ENCODE measurements at places on chromosomes 4 and X. TPM values are rescaled to one million over a fixed set of nuclear protein-coding genes. Genes with fewer than 3 reads are reported as not detected.

TAF7L gene
- total RNA-seq = 0.17 TPM

KCNIP4 gene
- not detected for total RNA-seq

SOX3 gene
- total RNA-seq = not detected

TMEM271 gene
- not detected for total RNA-seq

DKK2 gene
- 2.7 TPM for total RNA-seq

PIR gene
- total RNA-seq = 42.0 TPM

SMIM10L2A gene
- 0.17 TPM for total RNA-seq

MTMR1 gene
- total RNA-seq = 15.8 TPM

ARMCX4 gene
- 0.54 TPM for total RNA-seq

PNPLA4 gene
- total RNA-seq = 2.2 TPM

ALG13 gene
- total RNA-seq = 60.4 TPM

SSX2B gene
- 2.6 TPM for total RNA-seq

MAGEA8 gene
- not detected for total RNA-seq

DNA sequence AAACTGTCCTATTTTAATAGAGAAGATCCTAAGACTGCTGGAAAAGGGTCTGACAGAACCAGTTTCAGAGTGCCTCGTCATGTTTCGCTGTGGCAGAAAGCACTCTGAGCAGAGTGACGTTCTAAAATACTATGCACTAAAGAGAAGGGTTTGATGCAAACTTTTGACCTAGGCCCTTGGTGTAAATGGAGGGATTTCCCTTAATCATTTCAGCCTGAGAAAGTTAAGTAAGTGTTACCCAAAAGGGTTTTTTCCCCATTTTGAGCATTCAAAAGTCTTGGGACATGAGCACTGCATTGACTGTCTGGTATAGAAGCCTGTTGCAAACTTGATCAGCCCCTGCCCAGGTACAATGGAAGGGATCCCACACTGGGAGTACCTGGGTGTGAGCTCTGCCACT, 157.5 kb upstream of the ATOH1 start:
- no peak for DNase-seq

DNA sequence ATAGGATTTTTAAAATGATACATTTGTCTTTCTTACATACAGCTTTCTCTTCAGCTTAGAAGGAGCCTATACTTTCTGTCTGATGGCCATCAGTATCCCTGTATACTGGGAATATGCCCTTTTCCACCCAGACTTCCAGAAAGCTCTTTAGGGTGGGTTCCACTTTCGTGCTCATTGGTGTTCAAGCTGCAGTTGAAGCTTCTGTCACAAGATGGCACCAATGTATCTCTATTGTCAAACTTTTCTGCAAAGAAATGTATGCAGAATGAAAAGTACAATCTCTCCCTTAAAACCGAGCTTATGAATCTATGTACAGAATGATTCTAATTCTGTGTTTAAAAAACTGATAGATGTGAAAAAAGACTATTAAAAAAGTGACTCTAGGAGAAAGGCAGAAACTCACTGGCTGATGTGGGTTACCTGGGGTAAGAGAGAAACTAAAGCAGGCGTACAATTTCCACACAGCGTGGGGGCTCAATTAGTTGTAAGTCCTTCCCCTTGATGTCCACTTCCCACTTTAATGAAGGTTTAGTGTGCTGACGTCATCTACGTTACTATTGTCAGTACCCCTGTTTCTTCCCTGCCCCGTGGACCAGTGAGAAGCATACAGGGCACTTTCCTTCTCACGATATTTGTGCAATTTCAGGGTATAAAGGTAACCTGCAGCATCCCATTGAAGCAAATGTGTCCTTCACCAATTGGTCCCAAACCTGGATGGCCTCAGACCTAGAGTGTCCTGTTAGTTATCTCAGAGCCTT, 57.3 kb upstream of the TCEAL2 start:
- peak; percentile 2 for DNase-seq

DNA sequence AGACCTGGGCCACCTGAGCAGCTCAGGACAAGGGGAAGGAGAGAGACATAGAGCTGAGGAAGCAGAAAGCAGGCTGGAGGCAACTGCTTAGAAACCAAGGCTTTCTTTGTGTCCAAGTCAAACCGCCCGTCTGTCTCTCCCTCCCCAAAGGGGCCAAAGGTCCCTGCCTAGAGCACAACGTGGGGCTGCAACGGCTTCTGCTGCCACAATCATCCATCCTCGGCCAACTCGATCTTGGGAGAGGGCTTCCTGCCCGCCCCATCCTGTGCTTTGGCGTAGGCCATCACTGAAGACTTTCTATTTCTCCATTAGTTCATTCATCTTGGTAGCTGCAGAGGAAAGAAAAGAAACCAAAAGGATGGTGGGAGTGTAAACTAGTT, 1.7 kb upstream of the TREX2 start:
- no peak for DNase-seq

GRCh38 chr4:54908763-54909162, 216.6 kb downstream of the KDR start:
- no peak for DNase-seq

DNA sequence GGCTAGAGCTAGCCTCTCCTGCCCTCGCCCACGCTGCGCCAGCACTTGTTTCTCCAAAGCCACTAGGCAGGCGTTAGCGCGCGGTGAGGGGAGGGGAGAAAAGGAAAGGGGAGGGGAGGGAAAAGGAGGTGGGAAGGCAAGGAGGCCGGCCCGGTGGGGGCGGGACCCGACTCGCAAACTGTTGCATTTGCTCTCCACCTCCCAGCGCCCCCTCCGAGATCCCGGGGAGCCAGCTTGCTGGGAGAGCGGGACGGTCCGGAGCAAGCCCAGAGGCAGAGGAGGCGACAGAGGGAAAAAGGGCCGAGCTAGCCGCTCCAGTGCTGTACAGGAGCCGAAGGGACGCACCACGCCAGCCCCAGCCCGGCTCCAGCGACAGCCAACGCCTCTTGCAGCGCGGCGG, at the start of gene AR:
Gene AR, plus strand, starts transcription at position 204 of the 400 bp plus-strand sequence. CDS start 1,126 bp downstream, outside the sequence.
- DNase-seq = no peak

- no peak for DNase-seq
Observed at GRCh38 chr4:169279108-169279507, 8.4 kb upstream of the SH3RF1 start.

DNA sequence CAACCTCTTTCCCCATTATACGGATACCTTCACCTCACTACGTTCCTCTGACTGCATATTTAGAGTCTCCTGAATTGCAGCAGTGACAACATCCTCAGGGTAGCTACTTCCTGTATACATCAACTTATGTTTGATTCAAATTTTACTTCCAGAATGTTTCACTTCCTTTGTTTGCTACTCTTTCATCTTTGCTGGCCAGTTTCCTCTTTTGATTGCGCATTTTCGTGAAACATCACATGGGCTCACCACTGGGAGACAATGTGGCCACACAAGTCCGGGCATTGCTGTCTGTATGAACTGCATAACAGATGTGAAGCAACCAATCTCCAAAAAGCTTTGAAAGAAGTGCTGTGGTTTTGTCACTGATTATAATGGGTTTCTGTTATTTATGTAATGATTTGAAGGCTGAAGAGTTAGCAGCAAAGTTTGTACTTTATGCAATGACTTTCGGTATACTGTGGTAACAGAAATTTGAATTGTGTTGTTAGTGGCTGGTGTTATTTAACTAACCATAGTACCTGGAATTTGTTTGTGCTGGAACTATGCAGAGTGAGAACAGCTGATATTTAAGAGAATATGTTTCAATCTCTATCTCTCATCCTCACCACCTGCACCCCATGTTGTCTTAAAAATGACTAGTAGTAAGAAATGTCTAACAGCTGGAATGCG, 7.4 kb downstream of the SNCA start:
- DNase-seq = no peak

GRCh38 chr4:169682372-169683047, 62.1 kb downstream of the CLCN3 start:
- DNase-seq = no peak

- no peak for DNase-seq
Observed at GRCh38 chr4:127656047-127656680, 23.4 kb downstream of the INTU start.

DNA sequence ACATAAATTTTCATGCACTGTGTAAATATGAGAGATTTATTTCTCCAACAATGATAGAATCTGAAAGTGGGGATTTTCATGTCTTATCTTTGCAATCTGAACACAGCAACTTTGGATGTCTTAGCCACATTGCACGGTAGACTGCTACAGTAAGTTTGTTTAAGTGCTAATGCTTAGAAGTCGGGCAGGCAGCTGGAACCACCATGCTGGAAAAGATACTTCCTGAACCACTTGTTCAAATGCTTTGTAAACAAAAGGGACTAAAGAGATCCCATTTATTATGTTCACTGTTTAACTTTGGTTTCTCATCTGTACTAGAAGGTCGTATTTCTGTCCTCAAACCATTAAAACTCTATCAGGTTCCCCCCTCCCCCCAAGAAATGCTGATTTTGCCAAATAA, 555.9 kb upstream of the DIPK2B start:
- peak; percentile 43 for DNase-seq

GRCh38 chrX:17861489-17862011, 452 bp upstream of the RAI2 start:
- no peak for DNase-seq

DNA sequence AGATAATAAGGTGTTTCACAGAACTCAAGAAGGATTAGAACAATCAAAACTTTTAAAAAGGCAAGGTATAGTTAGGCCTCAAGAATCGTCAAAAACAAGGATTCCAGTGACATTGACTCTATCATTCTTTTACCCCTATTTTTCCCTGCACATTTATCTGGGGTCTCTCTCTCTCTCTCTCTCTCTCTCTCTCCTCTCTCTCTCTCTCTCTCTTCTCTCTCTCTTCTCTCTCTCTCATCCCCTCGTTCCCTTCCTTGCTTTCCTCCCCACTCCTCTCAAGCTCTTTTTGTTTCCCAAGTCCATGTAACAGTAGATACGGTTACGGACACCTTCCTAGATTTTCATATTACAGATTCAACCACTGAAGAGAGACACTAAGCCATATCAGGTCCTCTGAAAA, 3.2 kb upstream of the TMLHE start:
- DNase-seq = no peak

- DNase-seq = no peak
Observed at GRCh38 chr4:113302051-113302450, 252.6 kb downstream of the ANK2 start.

GRCh38 chrX:41785685-41786084, 61.7 kb downstream of the GPR82 start:
- DNase-seq = peak; percentile 46

GRCh38 chr4:96525898-96526297, 686.0 kb downstream of the PDHA2 start:
- DNase-seq = no peak

DNA sequence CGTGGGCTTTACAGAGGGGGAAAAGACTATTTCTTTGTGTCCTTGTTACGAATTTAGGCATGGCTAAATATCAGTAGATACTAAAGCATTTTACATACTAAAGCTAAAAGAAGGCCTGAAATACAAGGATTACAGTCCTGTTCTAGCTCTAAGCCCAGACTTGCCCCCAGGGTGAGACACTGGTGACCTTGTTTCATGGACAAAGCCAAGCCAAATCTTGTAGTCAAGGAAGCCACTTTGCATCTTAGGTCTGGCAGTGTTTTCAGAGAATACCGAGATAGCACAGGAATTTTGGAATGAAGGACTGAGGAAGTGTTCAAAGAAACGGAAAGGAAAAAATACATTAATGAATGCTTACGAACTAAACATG, 733 bp upstream of the G3BP2 start:
- DNase-seq = no peak

- no peak for DNase-seq
Observed at GRCh38 chrX:132004728-132005127, 18.4 kb upstream of the STK26 start.

DNA sequence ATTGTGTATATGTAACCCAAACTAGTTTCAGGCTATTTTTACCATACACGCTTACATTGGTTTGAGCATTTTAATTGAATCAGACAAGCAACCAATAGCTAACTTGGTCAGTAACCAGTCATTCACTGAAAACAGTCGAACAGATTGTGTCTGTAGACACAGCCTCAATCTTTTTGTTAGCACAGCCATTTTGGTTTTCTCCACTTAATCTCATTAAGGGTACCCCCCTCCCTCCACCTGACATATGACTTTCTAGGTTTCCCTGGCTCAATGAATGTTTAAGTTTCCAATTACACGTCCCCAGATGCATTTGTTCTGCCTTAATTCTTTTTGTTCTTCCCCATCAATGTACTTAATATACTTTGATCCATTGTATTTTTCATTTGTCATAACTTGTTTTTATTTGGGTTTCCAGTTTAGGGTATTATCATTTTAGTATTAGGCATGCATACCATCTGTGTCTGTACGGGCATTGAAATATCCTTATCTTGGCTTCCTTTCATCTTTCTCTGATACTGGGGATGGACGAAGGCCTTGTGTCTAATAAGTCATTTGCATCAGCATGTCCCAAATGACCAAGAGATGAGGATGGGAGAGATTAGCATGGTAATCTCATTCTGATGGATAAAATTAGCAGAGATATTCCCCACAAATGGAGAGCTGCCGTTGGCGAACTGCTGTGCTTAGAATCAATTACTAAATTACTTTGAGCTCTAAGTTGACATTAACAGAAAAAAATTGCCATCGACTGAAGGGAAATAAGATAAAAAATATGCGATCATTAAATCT, 35.9 kb upstream of the PHOX2B start:
- DNase-seq = no peak

DNA sequence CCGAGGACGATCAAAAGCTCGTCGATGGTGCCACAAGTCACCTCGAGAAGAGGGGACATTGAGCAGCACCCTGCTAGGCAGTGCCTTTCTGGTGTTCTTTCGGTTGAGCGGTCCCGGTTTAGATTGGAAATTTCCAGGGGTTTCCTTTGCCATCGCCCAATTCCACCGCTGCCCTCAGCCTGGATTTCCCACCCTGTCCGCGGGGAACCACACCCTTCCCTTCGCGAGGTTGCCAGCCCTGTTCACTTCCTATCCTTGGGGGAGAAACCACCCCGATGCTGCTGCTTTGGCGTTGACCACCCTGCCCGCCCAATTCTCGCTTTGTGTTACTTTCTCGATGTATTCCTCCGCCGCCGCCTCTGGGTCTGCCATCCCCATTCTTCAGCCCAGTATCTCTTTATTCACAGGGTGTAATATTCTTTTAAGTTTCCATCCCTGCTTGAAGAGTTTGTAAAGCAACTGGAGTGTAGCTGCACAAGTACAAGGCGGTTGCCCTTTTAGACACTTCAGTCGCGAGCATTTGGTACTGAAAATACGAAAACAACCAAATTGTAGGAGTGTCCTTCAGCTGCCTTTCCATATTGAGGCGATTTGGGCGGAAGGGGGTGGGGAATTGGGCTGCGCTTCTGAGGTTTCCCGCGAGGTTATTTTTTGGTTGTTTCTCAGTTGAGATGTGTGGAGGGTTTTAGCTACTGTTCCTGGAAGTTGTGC, 1.1 kb downstream of the OGT start:
- peak; percentile 41 for DNase-seq

DNA sequence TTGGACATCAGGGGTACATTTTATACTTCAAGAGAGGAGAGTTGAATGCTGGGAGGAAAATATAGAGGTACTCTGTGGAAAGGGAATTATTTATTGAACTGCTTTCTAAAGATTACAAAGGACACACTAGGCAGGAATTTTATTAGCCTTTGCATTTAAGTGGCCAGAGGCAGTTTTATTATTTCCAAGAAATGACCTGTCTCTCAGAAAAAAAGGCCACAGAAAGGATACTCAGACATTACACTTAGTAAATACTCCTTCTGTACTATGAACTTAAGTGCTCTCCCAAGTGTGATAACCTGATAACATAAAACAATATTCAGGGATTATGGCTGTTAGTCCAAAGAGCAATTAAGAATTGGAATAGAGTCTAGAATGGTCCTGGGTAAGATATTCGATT, 7.5 kb downstream of the LRRC66 start:
- no peak for DNase-seq

Measured in Daoy (cell line).